ENCODE measurements at places on chromosomes 5 and 9.
A peak's percentile ranks its signal among the peaks of the same experiment; 100 is the strongest.

DNA sequence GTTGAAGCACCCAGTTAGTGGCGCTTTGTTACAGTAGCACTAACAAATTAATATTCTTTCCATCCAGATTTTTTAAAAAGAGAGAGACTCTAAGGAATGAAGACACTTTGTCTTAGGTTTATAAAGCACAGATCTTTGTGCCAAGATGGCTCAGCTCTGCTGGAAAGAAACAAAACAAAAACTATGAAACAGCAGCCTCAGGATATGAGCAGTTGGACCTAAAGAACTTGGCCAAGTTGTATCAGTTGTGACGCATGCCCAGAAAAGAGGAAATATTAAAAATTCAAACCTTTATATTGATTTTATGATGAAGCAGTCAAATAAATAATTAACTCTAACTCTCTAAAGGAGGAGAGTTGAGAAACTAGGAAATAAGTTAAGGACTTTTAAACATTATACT lies 427.2 kb downstream of the SPOCK1 start:
- DNase-seq = no peak

DNA sequence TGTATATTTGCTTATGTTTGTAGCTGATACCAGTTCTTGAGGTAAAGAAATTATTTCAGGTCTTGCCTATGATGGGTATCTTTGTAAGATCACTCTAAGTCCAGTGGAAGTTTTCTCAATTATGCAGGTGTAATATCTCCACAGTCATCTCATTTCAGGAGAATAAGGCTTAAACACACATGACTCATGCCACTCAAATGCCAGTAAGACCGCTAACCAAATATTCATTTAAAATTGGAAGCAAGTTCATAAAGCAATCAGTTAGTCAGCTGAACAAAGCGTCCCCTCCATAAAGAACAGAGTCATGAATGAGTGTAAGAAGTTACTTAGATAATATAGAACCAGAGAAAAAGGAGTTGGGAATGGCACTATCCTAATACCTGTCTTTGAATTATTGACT lies 248.7 kb downstream of the LURAP1L start:
- no peak for DNase-seq

GRCh38 chr5:87127426-87127825 lies 140.3 kb upstream of the RASA1 start:
- DNase-seq = no peak

GRCh38 chr5:138068742-138069600 lies 14.9 kb upstream of the WNT8A start:
- DNase-seq = peak; percentile 76

- no peak for DNase-seq
These were observed 2.4 kb upstream of the PLEKHG4B start for GRCh38 chr5:89337-90286.

DNA sequence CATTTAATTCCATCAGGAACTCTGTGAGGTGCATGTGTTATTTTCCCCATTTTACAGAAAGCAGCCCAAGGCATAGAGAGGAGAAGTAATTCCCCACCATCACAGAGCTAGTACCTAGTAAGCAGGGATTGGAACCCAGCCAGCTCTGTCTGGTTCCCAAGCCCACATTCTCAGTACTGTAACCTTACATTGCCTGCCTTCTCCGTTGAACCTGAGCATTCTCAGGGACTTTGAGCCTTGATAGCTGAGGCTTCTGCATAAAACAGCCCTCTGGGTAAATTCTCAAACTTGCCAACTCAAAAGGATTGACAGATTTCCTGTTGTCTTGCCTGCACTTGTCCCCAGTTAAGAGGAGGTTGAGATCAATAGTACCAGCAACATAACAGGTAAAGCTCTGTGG lies 9.2 kb upstream of the GLE1 start:
- no peak for DNase-seq

GRCh38 chr9:6894135-6894534 lies 136.4 kb downstream of the KDM4C start:
- no peak for DNase-seq

DNA sequence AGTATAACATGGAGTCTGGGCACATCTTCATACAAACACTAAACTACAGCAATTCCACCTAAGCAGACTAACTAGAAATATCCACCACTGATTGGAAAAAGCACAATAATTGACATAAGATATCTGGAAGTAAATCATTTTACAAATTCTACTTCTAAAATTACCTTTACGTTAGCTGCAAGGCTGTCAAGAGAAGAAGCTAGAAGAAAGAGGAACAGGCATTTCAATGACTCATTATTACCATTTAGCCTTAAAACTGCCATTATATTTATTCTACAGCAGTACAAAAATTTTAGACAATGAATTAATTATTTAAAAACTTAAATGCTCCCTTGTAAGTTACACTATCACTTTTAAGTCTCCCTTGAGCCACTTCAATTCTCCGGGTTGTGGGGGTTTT lies 43.4 kb upstream of the PLPP6 start:
- no peak for DNase-seq

- DNase-seq = no peak
These were observed 69.7 kb downstream of the PHF2 start for GRCh38 chr9:93645921-93646639.

- DNase-seq = no peak
These were observed 480.6 kb downstream of the NR2F1-AS1 start for GRCh38 chr5:93100428-93100827.

DNA sequence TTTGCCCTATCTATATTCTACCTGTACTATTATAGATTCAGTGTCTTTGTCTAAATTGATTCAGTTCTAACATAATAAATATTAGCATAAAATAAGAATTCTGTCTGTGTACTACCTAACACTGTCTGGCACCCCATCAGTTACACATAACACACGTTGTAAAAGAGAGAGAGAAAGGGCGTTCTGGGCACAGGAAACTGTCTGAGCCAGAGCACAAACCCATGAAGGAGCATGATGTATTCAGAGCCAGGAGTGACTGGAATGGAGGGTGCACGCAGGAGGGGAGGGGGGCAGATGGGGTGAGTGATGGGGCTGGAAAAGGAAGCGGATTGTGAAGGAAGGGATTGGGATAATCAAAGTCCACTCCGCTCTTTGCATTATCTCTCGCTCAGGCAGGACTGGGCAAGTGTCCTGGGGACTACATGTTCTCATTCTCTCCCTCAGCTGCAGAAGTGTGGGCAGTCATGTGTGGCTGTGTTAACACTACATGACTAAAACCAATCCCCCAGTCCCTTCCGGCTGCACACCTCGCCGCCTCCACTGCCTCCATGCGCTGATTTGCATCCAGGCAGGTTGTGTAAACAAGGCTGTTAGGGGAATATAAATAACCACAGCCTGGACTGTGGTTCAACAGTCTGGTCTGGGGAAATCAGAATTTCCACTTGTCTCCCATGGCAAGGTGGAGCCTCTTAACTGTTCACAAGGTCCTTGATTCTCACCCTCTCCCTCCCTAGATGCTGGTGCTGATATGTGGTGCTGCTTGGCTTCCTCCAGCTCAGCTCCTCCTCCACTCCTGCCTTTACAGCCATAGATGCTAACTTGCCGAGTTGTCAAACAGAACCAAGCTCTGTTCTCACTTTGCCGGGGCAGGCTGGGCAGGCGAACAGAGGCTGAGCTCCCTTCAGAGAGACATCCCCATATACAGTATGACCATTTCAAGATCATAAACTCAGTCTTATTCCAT lies 367.5 kb upstream of the BRINP1 start:
- no peak for DNase-seq

DNA sequence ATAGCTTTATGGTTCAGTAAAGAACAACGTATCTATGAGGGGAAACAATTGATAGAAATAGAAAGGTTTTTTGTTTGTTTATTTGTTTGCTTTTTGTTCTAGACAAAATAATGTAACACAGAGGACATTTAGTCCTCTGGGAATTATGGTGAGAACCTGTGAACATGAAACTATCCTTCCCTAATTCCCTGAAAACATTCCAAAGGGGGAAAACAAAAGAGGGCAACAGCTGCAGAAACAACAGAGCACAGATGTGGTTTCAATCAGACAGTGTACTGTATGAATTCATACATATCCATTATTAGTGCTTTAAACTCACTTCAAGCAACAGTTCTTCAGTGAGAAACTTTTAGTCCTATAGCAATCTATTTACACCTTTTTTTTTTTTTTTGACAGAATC lies 1489.8 kb upstream of the C9orf72 start:
- DNase-seq = no peak

- DNase-seq = no peak
These were observed 233.1 kb downstream of the GADD45G start for GRCh38 chr9:89837934-89838310.

DNA sequence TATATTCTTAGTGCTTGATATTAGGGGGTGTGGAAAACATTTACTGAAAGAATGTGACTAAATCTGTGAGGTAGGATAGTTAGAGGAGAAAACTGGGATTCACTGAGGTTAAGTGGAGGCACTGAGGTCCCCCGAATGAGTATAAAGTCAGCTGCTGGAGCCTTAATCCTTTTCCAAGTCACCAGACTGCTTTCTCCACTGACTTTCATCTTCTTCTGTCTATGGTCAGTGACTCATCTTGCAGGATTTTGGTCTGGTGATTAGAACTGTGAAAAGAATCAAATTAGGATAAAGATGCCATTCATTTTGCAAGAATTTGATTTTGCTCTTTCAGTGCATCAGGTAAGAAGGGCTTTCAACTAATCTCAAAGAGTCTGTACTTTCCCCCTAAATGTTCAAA lies 89.3 kb upstream of the ALDH1A1 start:
- no peak for DNase-seq

GRCh38 chr9:135353935-135354334 lies 125.6 kb upstream of the PPP1R26 start:
- no peak for DNase-seq

GRCh38 chr5:39757131-39757530 lies 332.4 kb upstream of the DAB2 start:
- no peak for DNase-seq

- DNase-seq = no peak
These were observed 7.2 kb downstream of the CYSTM1 start for GRCh38 chr5:140182075-140182711.

- DNase-seq = no peak
These were observed 49.9 kb downstream of the P4HA2 start for GRCh38 chr5:132177691-132178149.

DNA sequence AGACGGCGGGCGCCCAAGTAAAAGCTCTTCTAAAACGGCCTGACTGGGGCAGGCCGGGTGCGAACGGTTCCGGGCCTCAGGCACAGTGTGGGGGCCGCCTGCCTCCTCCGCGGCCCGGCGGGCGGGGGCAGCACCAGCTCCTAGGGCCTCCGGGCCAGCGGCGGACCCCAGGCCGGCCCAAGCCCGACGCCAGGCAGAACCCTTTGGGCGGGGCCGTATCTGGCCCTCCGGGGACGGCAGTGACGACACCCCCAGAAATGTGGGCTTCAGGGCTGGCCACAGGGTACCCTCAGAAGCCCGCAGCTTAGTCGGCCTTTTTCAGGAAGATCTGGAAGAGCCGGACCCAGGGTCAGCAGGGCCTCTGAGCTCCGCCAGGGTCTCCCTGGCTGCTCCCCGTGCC lies 4.0 kb downstream of the LTC4S start:
- no peak for DNase-seq

- no peak for DNase-seq
These were observed 42.3 kb upstream of the JMY start for GRCh38 chr5:79193643-79194042.

DNA sequence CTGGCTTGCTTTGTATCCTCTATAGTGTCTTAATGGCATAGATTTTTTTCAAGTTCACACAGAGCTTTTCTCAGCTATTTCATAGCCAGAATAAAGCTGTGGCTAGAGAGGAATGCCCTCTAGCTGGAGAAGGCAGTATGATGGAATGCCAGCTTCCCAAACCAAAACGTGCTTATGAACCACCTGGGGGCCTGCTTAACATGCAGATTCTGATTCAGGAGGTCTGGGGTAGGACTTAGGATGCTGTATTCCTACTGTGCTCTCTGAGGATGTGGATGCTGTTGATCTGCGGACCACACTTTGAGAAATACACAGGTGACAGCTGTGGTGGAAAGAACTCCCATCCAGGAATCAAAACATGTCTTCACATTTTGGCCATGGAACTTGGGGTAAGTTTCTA lies 49.9 kb upstream of the DPYSL3 start:
- no peak for DNase-seq

DNA sequence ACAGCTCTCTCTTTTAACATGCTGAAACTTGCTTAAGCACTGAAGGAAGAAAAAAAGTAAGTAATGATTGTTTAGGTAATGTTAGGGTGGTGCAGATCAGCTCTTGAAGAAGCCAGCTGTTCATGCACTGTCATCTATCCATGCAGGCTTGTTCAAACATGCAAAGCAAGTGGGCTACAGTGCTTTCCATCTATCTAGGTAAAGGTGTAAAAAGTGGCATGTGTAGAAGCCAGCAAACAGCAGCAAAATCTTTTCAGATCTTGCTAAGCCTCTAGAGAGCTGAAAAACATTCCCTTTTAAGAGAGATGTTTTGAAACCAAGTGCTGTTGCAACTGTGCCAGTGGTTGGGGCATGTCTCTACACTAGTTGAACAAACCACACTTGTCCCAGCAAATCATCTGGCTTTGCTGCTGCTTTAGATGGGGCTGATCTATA lies 214.4 kb downstream of the EFNA5 start:
- no peak for DNase-seq

- no peak for DNase-seq
These were observed 356.7 kb downstream of the NDUFS4 start for GRCh38 chr5:53917095-53917494.

DNA sequence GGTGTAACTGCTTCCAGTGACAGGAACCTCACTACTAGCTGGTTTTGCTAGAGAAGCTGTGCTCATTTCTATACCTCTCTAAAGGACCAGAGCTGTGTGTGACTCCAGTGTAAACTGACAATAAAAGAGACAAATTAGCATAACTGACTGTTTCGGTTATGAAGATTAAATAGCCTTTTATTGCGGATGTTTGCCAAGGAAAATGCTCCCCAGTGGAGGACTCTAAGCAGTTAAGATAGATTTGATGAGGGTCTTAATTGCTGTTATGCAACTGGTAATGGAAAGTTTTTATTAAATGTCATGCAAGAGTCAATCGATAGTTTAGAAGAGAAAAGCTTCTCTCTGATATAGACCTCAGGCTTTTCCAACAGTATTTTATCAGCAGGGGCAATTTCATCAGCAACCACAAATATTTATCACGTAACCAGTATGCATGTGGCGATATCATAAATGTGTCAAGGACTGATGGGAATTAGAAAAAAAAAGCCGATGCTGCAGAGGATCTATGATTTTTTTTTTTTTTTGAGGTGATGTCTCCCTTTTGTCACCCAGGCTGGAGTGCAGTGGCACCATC lies 275.2 kb upstream of the DMAC1 start:
- DNase-seq = no peak

GRCh38 chr9:36325081-36325828 lies 67.0 kb upstream of the GNE start:
- no peak for DNase-seq

DNA sequence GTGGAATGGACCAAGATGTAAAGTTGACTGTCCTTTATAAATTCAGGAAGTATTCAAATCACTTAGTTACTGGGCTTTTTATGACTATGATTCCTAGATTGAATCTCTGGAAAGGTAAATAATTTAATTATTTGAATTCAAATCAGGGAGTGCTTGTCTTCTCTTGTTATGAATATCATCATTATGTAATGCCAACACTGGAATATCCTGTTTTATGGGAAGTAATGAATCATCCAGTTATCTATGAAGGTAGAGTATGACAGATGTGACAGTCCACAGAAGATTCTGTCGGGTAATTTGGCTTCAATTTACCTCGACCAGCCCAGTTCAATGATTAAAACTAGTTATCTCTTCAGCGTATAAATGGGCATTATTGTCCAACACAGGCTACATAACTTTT lies 141.0 kb upstream of the NUDT12 start:
- DNase-seq = no peak

- DNase-seq = no peak
These were observed 60.1 kb downstream of the SIL1 start for GRCh38 chr5:139138109-139138508.
